ENCODE measurements at places on chromosomes 5 and 9.

- no peak for DNase-seq
Measured at GRCh38 chr5:20570486-20570885, 582.5 kb upstream of the CDH18 start.

DNA sequence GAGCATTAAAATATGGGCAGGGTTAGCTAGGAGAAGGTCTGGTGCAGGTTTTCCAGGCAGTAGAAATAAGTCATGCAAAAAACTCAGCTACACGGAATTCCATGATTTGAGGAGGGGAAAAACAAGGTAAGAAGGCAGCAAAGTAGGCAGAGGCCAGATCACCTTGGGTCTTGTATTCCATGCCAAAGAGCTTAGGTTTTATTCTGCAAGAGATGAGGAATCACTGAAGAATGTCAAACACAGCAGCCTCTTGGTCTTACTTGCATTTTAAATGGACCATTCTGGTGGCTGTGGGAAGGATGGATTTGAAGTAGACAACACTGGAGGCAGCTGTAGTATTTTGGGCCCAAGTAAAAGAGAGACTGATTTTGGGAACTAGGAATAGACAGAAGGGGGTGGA is 8.6 kb downstream of the TRPM3 start:
- no peak for DNase-seq

- DNase-seq, result peak; percentile 12
Measured at GRCh38 chr9:109683521-109683920, 96.5 kb upstream of the PALM2AKAP2 start.

GRCh38 chr5:109550077-109550476 is 139.7 kb upstream of the MAN2A1 start:
- DNase-seq, result no peak

DNA sequence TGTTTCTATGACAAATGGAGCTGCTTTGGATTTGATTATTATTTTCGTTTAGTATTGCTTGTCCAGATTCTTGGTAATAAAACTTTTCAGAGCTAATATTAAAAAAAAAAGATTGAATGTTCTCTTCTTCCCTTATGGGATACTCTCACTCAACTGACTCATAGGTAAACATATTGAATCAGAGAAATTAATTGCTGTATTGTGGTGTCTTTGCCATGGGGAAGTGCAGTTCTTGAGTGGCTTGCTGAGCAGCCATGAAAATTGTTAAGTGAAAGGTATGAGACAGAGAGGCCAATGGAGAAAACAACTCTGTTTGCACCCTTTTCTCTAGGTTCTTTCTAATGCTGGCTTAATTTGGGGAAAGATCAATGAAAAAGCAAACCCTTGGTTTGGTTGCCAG is 149.9 kb upstream of the HMHB1 start:
- no peak for DNase-seq

- DNase-seq, result no peak
Measured at GRCh38 chr5:148267962-148268361, 632 bp upstream of the SPINK13 start.

GRCh38 chr5:80346055-80346454 is 26.3 kb downstream of the SPZ1 start:
- DNase-seq, result peak; percentile 2

DNA sequence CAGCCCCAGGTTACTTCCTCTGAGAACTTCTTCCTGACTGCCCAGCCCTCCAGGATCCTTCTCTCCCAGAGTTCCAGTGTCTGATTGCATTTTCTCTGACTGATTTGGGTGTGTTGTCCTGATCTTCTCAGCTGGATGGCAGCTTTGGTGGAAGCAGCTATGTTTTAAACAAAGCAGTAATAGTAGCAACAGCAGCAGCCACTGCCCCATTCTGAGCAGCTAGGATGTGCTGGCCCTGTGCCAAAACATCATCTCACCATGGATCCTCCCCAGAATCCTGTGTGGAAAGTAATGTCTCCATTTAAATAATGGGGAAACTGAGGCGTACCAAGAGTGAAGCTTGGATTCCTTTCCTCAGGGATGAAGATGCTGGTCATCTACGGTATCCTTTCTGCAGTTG is 46.4 kb upstream of the PSD2 start:
- no peak for DNase-seq

DNA sequence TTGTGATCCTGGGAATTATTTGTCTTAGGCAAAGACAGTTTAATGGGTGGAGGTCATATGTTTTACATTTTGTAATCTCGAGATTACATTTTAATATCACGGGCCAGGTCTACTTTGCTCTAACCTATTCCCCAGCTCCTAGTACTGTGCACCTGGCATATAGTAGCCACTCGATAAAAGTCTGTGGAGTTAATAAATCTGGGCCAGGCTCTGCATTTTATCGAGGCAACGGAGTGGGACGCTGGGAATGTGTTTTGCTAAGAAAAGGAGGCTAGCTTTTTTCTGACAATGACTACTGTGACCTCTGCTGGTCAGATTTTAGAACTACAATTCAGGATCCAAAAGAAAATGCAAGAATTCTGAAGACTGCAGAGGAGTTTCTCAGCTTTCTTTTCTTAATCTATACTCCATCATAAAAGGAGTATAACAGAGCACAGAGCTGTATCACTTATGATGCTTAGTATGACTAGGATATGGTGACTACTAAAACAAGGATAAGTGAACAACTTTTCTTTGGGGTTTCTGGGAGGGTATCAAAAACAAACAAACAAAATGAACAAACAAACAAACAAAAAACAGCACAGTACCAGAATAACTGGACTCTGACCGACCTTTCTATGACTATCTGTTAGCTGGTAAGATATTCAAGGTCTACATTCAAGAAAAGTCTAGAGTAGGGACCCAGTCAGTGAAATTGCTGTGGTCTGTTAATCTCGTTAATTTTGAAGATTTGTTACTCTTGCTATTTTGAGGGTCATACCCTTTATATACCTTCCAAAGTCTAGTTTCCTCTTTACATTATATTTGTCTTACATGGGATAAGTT is 46.1 kb upstream of the CER1 start:
- peak; percentile 58 for DNase-seq

- DNase-seq, result peak; percentile 87
Measured at GRCh38 chr5:14178671-14179211, 35.6 kb downstream of the TRIO start.

GRCh38 chr5:58641533-58641932 is 58.7 kb downstream of the RAB3C start:
- DNase-seq, result no peak

GRCh38 chr5:124906339-124907097 is 160.1 kb upstream of the ZNF608 start:
- DNase-seq, result peak; percentile 83
